CD4-positive, alpha-beta T cell treated with Interferon gamma for 1 hour (primary cell): ENCODE measurements at places on chromosomes 16 and 17.

GRCh38 chr16:6969594-6969993, 363.1 kb upstream of the RBFOX1 start:
- no peak for DNase-seq

DNA sequence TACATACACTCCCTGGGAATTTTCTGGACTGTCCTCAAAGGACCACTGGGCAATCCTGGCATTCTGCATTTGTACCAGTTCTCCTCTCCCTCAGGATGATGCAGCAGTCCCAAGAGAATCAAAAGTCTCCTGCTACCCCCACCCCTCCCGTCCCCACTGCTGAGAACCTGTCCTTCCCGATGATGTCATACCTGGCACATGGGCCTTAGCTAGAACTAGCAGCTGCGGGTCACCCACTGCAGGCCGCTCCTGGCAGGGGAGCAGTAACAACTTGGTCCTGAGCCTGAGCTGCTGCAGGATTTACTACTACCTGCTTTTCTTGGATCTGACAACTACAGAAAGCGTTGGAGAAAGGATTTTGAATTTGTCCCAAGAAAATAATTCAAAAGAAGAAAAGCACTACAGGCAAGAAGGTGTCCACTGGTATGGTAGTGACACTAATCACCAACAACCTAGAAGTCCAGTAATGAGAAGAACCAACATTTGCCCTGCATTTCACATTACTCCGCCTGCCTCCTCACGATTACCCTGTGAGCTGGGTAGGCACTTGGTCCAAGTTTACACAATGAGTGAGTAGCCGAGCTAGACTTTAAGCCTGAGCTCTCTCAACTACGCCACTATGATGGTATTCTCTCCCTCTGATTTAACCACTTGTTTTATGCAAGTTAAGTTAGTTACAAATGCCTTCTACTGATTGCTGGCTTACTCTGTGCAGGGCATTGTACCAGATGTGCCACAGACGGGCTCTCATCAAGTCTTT, 55.3 kb upstream of the ETV4 start:
- DNase-seq, result no peak

- DNase-seq, result no peak
Measured at GRCh38 chr17:63450551-63450950, 4.4 kb upstream of the CYB561 start.

DNA sequence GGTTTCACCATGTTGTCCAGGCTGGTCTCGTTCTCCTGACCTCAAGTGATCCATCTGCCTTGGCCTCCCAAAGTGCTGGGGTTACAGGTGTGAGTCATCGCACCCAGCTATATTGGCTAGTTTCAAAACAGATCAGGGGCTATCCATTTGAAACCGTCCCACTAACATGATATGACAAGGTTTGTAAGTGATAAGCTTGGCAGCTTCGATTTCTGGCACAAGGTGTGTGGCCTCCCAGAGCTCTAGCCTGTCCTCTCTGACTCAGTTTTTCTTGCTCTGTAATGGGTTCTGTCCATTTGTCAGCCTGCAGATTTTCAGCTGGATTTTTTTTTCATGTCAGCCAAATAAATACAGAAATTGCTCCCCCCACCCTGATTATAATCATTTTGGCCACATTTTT, 31.8 kb upstream of the TENT4B start:
- DNase-seq, result no peak

DNA sequence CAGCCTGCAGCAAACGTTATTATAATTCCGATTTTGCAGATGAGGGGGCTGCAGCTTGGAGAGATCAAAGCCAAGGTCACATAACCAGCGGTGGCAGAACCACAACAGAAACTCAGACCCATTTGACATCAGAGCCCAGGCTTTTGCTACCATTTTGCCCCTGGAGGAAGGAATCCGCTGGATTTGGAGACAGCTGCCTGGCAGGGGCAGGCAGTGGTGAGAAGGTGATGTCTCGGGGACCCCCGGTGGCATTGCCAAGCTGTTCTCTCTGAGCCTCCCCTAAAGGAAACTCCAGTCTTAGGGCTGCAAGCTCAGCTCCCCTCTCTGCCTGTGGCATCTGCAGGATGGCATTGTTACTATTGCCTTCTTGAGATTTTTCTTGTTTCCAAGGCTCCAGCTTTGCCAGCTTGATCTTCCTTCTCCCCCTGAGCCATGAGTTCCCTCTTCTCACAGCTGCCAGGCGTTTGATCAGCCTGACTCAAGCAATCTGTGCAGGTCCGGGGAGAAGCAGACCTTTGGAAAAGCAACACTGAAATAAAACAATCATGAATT, 40.8 kb downstream of the AIPL1 start:
- DNase-seq, result no peak

DNA sequence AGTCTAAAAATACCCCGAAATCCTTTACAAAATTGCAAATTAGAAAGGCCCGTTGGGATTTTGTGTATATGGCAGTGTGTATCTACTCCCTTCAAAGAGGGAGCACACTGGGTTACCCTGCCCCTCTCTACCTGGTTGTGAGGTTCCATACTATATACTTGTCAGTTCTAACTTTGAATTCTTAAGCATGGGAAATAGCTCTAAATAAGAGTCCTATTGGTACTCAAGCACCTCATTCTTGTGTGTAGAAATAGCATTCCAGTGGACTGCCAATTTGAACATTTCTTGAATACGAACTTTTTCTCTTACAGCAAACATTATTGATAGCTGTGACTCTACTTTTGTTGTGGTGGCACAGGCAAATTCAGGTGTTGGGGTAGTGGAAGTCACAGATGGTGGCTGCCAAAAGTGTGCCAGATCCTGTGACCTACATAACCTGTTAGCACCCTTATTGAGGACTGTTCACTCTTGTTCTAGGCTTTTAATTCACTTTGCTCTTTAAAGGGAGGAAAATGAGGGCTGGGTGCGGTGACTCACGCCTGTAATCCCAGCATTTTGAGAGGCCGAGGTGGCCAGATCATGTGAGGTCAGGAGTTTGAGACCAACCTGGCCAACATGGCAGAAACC, 16.1 kb downstream of the ESRP2 start:
- DNase-seq, result no peak

GRCh38 chr16:60776281-60776680, 1260.0 kb downstream of the CDH8 start:
- DNase-seq, result no peak

GRCh38 chr16:66357523-66357928, 9.0 kb upstream of the CDH5 start:
- no peak for DNase-seq

GRCh38 chr17:59666235-59666634, 41.0 kb downstream of the PTRH2 start:
- no peak for DNase-seq

DNA sequence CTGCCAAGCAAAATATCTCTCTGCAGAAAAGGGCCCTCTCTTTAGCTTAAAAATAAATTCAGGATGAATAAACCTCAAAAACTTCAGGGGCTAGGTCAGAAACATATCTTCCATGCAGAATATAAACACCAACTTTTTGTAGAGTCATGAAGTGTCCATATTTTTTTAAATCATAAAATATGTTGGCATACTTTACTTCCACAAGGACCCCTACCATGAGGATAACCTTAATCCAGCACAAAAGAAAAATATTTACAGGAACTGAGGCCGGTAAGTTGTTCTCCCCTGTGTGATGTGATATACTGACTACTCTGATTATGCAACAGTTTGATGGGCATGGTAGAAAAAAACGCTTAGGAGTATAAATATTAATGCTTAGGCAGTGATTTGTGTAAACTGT, 264.8 kb upstream of the CDH11 start:
- DNase-seq, result no peak

GRCh38 chr17:83014940-83015910, 64.2 kb upstream of the METRNL start:
- DNase-seq, result no peak

DNA sequence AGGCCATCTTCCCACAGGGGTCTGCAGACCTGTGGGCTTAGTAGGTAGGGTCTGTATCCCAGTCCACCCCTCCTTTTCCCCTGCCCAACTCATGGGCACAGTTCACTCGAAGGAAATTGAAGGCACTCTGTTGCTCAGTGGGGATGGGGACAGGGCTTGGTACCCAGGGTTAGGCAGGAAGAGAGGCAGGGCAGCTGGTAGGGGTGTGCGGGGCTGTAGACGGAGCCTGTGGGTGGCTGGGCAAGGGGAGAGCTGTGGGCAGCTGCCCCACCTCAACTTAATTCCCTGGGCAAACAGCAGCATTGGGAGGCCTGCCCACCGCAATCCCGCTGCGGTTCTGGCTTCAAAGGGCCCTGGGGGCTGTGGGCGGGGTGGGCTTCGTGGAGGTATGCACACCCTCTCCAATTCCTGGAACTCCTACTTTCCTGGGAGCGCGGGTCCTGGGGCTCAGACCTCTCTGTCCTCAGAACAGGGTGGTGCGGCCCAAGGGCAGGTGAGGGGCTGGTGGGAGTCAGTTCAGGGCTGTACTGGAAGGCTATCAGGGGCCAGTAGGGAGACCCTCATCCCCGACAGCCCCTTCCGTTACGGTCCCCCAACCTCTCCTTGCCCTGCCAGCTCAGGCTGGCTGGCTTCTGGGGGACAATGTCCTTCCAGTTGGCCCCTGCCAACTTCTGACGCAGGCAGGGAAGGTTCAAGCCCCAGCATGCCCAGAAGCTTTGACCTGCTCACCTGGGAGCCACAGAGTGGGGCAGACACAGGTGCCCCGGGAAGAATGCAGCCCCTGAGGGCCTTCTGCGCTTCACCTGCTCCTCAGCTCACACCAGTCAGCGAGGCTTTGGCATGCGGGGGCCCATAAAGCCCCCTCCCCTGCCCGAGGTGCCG, 9.1 kb downstream of the FOXJ1 start:
- DNase-seq, result no peak

GRCh38 chr16:19874026-19874425, 10.6 kb downstream of the GPRC5B start:
- DNase-seq, result no peak

- peak; percentile 1 for DNase-seq
Measured at GRCh38 chr16:28845761-28846079, 428 bp downstream of the TUFM start.

DNA sequence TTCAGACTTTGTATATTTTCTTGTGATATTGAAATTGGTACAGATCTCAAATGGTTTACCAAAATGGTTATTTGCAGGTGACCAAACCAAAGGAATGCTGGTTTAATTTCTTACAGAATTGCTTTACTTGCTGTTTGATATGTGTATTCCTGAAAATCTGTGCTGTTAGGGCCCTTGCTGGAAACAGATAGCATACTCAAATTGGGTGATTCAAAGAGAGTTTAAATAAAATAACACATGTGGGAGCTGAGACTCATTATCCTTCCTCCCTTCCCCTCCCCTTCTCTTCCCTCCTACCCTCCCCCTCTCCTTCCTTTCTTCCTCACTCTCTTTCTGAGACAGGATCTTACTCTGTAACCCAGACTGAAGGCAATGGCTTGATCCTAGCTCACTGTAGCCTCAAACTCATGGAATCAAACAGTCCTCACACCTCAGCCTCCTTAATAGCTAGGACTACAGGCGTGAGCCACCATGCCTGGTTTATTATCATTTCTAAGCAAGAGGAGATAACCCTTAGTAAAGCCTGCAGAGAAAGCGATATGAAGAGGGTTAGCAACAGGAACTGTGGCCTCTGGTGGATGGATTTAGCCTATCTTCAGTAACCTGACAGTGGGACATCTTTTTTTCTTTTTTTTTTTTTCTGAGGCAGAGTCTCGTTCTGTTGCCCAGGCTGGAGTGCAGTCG, 141.9 kb downstream of the BCAS3 start:
- DNase-seq, result no peak

GRCh38 chr17:48322060-48322459, 108.0 kb downstream of the SKAP1 start:
- DNase-seq, result no peak

- no peak for DNase-seq
Measured at GRCh38 chr16:89687092-89687940, 827 bp downstream of the CDK10 start.

DNA sequence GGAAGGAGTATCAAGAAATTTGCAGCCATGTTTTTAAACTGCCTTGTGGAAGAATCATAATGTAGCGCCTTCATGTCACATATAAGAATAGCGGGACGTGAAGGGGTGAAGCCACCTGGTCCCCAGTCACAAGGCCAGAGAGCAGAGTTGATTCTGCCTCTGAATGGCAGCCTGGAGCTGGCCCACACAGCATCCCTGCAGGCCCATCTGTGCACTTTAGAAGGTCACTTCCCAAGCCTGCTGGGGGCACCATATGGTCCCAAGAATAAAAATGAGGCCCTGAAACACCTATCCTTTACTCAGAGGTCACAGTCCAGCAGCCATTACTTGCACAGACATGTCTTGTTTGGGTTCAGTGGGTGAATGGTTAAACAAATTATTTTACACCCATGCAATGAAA, 15.0 kb downstream of the CD300E start:
- no peak for DNase-seq

DNA sequence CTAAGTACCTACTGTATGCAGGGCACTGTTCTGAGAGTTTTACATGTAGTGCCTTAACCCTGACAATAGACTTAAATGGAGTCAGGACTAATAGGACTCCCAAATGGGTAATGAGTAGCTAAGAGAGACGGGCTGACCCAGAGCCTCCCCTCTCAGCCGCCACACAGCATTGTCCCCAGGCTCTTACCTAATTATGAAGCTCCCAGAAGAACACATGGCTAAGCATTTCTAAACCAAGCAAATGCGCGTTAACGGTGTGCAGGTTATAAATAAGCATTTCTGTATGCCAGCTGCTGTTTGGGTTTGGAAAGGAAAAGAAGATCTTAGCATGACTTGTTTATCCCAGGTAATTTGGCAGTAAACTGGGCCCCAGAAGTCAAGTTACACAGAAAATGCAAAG, 14.3 kb downstream of the KATNIP start:
- DNase-seq, result no peak

DNA sequence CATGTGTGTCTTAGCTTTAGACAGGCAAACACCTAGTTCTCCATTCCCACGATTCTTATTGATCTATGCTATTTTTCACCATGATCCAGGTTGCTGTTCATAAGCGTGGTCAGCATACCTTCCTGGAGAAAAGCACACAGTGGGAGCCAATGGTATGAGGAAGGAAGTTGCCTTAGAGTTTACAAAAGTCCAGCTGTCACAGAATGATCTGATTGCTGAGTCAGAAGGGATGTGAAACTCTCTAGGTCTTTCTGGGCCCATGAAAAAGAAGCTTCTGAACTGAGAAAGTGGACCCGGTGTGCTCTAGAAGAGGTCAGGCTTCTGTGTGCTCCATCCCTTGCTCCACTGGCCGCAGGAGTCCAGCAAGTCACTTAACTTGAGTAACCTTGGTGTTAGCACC, 71.0 kb upstream of the CCL1 start:
- DNase-seq, result no peak

- DNase-seq, result no peak
Measured at GRCh38 chr16:82801361-82801760, 174.6 kb downstream of the CDH13 start.

- no peak for DNase-seq
Measured at GRCh38 chr17:48254896-48255295, 147.3 kb downstream of the SNX11 start.

DNA sequence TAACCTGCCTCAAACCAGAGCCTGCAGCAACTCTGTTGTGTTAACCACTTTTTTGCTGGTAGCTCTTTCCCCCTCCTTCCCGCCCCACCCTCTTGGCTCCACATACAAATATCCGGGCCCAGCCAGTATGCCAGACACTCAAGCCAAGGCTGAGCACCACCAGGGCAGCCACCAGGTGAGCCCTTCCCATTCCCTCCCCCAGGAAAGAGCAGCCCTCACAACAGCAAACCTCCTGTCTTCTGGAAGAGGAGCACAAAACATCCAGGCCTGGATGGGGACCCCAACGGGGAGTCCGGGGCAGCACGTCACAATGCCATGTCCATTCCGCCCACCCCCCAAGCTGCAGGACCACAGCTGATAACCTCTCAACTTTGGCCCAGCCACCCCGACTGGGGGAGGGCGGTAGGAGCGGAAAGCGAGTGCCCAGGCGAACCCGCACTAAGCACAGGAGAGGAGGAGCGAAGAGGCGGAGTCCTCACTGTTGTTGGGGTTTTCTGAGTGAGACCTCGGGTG, 757 bp downstream of the ORMDL3 start:
- DNase-seq, result peak; percentile 50

GRCh38 chr16:48907906-48908634, 298.1 kb upstream of the N4BP1 start:
- DNase-seq, result no peak
